ENCODE measurements at places on chromosomes 5 and 9.

DNA sequence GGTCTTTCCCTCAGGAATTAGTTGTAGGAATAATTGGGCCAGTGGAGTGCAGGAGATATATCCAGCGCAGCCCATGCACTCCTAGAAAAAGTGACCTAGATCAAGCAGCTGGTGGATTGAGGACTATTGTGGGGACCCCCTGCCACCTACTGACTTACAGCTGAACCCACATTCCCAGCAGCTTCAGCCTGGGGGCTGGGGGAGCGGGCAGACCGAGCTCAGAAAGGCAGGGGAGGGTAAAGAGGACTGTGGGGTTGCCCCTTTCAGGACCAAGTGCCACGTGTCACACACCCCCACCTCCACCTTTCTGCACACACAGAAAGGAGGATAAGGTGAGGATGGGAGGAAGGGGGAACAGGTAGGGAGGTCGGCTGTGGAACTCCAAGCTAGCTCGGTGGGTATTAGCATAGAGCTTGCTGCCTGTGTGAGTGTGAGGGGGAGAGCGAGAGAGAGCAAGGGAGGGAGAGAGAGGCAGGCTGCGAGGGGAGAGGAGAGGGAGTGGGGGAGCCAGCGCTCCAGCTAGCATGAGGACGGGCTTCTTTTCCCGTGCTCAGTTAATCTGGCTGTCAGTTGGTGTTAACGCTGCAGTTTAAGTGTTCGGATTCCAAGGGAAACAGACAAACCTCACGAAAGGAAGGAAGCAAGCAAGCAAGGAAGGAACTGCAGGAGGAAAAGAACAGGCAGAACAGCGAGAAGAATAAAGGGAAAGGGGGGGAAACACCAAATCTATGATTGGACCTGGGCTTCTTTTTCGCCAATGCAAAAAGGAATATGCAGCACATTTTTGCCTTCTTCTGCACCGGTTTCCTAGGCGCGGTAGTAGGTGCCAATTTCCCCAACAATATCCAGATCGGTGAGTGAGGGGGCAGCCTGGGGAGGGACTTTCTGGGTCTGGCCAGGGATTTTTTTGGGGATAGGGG is at the start of gene GRIA1:
Gene GRIA1, plus strand, starts transcription at position 553 of the 920 bp plus-strand sequence.
- DNase-seq: no peak

DNA sequence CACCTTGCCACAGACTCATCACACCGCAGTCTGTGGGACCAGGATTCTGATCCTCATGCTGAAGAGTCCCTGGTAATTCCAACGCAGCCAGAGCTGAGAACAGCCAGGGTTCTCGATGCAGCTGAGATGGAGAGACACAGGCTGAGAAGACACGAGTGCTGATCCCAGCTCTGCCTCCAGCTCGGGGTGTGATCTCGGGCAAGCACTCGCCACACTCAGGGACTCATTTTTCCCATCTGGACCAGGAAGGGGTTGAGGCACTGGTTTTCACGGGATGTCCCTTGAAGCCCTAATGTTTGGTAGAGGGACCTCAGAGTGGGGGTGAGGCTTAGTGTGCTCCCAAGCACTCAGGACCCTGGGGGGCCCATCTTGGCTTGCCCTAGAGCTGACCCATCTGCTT is 200.4 kb downstream of the CDK5RAP2 start:
- DNase-seq: no peak

GRCh38 chr5:176716320-176716719 is 69.0 kb downstream of the TSPAN17 start:
- DNase-seq: no peak

- DNase-seq: no peak
These were observed 585.3 kb upstream of the GRAMD2B start for GRCh38 chr5:125837866-125838265.

- no peak for DNase-seq
These were observed 67.6 kb downstream of the GDNF start for GRCh38 chr5:37772255-37772654.

- no peak for DNase-seq
These were observed 5.7 kb downstream of the NFIB start for GRCh38 chr9:14307989-14308852.

- no peak for DNase-seq
These were observed 67.0 kb upstream of the TNPO1 start for GRCh38 chr5:72749362-72749997.

DNA sequence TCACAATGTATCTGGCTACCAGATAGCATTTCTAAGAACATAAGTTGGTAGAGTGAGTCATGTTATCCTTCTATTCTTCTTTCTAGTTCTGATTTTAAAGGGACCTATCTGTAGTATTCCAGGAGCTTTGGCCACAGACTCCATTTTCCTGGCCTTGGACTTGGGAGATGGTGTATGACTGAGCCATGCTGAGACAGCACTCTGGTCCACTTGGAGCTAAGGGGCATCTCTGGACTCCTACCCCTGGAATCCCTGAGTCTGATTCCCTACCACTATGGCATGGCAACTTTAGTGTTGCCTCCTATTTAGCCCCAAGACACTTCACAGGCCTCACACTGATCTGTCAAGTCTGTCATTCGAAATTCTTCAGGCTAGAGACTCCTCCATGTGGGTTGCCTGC is 58.8 kb downstream of the BAAT start:
- DNase-seq: no peak

DNA sequence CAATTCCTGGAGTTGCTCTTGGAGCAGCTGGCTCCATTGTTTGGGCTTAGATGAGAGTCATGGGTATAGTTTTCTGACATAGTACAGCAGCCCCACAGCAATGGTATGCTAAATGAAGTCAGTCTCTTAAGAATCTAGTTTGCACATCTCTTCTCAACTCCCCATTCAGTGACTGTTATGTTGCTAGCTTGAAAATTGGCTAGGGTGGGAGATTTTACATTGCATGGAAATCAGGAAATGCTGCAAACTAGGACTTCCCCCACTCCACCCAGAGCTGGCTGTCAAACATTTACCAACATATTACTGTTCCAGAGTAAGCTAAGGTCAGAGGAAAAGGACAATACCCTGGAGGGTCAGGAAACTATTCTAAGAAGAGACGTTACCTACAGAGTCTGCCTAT is 17.6 kb upstream of the FCHO2 start:
- DNase-seq: no peak

GRCh38 chr5:75049456-75050351 is 2.7 kb downstream of the GCNT4 start:
- DNase-seq: peak; percentile 25

DNA sequence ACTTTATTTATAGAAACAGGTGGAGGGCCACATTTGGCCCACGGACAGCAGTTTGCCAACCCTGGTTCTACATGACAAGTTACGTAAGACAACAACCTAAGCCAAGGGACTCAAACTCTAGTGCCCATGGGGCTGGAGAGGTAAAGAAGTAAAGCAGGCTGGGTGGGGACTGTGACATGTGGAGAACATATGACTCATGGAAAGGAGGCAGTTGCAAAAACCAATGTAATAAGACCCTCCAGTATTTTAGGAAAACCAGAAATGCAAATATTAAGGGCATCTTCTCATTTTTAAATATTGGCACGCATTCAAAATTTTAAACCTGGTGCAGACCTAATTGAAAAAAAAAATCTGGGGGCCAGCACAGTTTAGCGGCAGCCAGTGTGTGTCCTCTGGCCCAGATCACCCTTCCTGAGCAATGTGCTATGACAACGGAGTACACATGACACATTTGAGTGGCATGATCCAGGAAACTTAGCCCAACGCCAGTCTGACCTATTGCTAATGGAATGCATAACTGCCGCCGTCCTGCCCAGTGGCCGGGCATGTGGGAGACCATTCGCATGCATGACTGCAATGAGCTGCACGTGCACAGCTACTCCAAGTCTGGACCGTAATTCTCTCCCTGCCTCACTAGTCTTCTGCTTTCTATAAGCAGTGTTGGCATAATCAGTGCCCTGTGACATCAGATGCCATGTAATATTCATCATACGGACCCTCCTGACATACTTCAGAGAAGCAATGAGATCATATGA is 97.2 kb downstream of the SH3TC2 start:
- DNase-seq: no peak

DNA sequence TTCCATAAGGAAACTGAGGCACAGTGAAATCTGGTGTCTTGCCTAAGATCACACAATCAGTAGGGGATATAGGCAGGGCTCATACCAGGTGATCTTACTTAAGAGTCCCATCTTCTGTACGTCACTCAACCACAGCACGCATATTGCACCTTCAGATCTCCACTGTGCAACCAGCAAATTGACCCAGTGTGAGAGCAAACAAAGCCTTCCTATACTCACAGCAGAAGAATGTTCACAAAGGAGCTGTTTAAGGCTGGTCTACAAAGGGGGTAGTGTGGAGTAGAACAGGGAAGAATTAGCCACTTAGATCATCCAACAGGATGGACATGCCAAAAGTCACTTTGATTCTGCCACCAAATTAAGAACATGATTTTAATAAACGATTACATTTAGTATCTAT is 305.9 kb downstream of the SLIT3 start:
- DNase-seq: no peak

- DNase-seq: no peak
These were observed 8.9 kb upstream of the PKD2L2 start for GRCh38 chr5:137880313-137880712.

DNA sequence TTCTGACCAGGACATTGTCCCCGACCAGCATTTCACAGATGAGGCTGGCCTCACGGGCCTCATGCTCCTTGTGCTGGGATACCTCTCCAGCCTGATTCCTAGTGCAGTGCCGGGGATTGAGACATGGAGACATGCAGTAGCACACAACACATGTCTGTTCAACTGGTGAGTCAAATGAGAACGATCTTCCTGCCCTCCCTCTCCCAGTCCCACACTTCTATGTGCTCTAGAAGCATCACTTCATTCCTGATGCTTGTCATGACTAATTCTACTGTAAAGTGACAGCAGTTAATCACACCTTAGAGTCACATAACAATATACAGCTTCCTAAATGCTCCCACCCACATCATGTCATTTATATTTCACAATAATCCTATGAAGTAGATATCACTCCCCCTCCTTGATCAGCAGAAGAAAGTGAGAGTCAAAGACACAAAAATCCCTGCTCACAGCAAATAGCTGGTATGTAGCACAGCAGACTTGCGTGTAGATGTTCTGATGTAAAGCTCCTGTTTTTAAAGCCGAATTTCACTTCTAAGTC is 101.8 kb downstream of the CCDC192 start:
- DNase-seq: no peak

GRCh38 chr5:84430863-84431663 is 46.4 kb upstream of the EDIL3 start:
- no peak for DNase-seq

GRCh38 chr9:133656211-133657119 is 20.3 kb downstream of the DBH start:
- peak; percentile 50 for DNase-seq

DNA sequence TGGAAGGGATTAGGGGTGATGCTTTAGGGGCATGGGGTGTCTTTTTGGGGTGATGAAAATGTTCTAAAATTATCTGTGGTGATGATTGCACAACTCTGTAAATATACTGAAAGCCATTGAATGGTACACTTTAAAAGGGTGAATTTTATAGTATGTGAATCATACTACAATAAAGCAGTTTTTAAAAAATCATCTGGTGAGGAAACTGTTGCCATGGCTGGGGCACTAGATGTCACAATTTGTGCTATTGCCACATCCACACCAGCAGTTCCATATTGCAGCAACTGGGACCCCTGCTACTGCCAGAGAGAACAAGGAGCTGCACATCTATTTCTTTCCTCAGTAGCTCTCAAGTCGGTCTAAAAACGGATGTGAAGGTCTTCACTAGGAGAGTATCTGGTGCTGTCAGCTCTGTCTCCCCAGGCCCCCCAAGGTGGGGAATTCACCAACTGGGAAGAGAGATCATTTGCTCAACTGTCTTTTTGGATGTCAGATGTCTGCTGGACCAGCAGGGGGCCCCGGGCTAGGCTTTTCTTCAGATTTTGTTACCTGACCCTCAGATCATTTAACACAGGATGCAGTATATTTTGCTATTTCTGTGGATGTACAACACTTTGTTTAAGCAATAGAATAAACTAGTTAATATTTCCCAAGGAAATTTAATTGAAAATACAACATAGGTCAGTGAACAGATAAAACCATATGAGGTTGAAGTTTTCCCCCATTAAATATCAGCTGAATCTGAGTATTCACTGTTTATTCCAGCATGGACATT is 13.2 kb downstream of the CMYA5 start:
- no peak for DNase-seq
